ENCODE measurements at places on chromosomes 11 and 22.

- no peak for DNase-seq
Observed at GRCh38 chr11:128424271-128424711, 163.1 kb downstream of the ETS1 start.

DNA sequence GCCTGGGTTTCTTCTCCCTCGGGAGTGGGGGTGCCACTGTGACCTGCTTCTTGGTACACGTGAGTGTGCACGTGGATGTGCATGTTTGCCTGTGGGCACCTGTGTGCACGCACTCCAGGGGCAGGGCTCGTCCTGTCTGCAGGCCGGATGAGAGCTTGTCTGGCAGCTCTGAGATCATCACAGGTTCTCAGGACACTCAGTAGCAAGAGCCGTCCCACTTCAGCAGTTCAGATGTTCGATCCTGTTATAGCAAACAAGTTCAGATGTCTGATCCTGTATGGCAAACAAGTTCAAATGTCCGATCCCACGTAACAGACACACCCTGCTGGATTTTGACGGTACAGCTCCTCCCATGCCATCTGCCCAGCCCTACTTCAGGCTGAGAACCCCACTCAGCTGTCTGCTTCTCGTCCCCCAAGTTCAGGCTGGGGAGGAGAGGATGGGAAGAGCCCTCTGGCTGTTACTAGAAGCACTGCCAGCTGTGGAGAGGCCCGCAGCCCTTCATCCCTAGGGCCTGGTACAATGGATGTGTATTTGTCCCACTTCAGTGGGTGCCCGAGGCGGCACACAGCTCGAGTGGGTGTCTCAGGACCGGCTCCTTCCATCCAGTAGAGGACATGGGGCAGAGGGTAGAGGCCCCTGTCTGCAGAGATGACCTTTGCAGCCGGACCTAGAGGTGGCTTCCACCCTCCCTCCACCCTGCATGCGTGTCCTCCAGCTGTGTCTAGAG lies 1126.9 kb downstream of the BRD1 start:
- no peak for DNase-seq

DNA sequence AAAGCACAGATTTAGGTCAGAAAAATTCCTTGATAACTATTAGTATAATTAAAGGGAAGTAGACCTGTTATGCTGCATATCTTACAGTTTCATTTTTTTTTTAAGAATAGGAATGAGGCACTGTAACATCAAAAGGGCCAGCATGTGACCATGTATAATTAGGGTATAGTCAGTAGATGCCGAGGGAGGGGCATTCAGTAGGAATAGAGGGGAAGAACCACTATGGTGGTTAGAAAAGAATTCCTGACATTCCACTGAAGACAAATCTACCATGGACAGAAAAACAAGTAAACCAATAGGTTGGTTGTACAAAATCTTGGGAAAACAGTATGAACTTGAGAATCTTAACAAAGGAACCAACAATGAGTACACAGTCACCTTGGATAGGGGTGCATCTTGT lies 78.4 kb upstream of the CCDC179 start:
- DNase-seq: no peak

DNA sequence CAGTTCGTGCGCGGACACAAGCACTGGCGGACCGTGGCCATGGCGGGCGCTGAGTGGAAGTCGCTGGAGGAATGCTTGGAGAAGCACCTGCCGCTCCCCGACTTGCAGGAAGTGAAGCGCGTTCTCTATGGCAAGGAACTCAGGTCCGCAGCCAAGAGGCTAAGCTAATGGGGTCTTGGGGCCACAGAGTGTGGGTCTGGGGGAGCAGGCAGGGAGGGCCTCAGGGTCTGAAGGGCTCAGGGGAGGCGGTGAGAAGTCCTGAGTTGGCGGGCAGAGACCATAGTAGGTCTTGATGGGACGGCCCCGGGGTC lies 188 bp downstream of the UPB1 start:
- DNase-seq: no peak

GRCh38 chr11:10568486-10568941 lies at the start of gene LYVE1:
Gene LYVE1 (minus strand): TSS chr11:10568665. CDS start chr11:10568532, 133 bp downstream.
- no peak for DNase-seq

GRCh38 chr11:36394056-36394455 lies 98.0 kb downstream of the PRR5L start:
- DNase-seq: peak; percentile 10

- no peak for DNase-seq
Observed at GRCh38 chr22:33572086-33572485, 348.2 kb downstream of the LARGE1 start.

DNA sequence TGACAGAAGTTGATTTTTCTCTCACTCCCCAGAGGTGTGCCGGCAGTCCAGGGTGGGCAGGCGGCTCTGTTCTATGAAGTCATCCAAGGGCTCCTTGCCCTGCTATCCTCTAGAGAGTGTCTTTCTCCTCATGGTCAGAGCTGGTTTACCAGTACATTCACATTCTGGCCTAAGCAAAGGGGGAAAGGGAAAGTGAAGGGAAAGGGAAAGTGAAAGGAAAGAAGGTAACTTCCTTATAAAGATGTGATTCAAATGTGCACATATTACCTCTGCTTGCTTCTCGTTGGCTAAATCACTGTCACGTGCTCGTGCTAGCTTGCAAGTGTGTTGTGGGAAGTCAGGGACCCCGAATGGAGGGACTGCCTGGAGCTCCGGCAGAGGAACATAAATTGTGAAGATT lies 2.9 kb upstream of the HTATIP2 start:
- peak; percentile 45 for DNase-seq

DNA sequence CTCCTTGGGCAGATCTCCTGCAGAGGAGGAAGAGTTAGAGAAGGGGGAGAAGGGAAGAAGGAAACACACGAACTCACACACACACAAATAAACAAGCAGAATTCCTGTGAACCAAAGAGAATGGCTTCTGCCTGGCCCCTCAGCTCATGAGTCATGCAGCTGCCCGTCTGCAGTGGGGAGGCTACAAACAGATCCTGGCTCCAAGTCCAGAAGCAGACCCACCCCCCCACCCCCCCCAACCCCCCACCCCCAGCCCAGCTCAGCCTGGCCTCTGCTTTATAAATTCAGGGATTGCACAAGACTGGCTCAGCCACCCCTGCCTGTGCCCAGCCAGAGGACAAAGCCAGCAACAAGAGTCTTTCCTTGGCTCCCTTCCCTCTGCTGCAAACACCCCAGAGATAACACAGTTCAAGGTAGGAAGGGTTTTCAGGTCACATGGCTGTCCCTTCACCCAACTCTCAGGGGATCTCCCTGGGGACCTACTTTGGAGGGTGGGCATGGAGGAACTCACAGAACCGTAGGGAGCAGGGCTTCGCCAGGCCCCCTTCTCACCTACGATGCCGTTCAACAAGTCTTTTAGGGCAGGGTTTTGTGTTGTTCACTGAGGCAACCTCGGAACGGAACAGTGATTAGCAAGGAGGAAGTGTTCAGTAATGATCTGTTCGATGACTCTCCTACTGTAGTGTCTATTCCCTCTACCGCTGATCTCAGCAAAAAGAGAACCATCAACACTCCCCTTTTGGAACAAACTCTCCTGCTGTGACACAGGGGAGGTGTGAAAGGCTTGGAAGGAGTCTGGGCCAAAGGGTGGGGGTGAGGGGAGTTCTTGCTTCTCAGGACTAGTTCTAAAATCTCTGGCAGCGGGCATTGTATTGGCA lies 35.5 kb downstream of the RPL27A start:
- DNase-seq: no peak

- DNase-seq: no peak
Observed at GRCh38 chr11:9680028-9680427, 16.2 kb downstream of the SWAP70 start.

DNA sequence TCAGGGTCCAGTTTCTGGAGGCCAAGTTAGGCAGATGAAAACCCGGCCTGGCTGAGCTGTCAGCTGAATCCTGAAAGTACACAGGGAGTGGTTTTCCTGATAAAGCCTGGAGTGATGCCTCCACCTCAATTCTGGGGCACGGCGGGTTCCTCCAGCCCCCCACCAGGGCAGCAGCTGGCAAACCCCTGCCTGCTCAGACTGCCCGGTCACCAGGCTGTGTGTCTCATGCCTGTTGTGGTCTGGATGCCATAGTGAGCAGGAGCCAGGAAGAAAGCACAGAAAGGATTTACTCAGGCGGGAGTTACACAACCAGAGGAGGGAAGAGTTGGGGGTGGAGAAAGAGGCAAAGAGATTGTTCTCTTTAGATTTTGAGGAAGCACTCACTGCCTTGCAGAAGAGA lies 119.9 kb upstream of the RASSF10 start:
- no peak for DNase-seq

All from central memory CD4-positive, alpha-beta T cell (primary cell).